Mesothelial cell of epicardium (in vitro differentiated cells): ENCODE measurements at places on chromosomes 6 and 20.

DNA sequence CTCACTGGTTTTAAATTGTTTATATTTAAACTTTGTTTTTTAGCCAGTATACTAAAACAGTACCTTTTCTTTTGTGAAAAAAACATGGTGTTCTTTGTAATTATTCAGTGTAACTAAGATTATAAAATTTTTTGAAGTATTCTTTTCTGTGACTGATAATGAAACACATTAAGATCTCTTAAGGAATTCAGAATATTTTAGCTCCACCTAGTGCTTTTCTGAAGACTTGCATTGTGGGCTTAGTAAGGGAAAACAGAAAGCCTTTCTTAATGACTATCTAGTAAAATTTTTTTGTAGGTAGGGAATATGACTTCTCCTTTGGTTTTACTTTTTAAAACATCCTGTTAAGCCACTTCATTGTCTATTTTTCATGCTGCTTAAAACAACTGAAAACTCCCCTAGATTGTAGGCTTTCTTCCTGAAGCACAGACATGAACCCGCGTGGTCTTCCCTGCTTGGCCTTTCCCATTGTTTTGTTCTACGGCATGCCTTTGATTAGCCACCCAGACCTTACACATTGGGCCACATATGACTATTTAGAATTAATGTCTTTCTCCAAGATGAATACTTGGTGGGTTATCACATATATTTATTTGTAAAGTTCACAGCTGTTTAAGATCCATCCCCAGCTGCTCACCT lies 72.1 kb downstream of the AFDN start:
- DNase-seq = no peak

- DNase-seq = no peak
These were observed 170.9 kb downstream of the PHF3 start for GRCh38 chr6:63806573-63806913.

GRCh38 chr6:116389357-116389756 lies 18.6 kb downstream of the DSE start:
- DNase-seq = no peak

DNA sequence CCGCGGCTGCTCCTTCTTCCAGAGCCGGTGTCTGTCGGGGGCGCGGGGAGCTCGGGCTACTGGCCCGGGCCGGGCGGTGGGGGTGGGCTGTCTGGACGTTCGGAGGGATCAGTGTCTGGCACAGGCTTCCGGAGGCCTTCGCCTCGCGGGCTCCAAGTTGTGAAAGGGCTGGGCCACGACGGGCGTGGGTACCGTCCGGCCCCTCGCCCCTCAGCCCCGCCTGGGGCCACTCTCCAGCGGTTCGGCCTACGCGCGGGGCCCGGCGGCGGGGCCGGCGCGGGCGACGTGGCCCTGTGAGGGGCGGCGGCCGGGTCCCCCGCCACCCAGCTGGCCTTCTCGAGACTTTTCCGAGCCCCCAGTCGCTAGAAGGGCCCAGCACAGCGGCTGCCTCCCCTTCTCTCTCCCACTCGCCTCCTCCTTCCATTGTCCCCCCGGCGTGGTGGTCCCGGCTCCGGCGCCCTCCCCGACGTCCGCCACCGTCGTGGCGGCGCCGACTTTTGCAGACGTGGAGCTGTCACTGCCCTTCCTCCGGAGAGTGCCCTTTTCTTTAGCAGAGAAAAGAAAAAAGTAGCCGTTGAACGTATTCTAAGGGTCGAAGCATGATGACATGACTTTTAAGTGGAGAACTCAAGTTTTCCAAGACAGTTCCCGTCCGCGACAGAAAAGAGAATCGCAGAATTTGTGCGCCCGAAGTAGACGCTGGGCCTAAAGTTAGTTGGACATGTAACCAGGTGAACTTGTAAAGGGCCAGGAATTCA lies 571 bp downstream of the ITCH start:
- no peak for DNase-seq

GRCh38 chr6:80886475-80886874 lies 780.0 kb downstream of the BCKDHB start:
- DNase-seq = no peak

GRCh38 chr20:60883496-60883895 lies 368.6 kb upstream of the CDH4 start:
- DNase-seq = no peak

GRCh38 chr20:32466739-32467505 lies 108.8 kb downstream of the ASXL1 start:
- no peak for DNase-seq

- DNase-seq = no peak
These were observed 18.5 kb upstream of the TUBB2A start for GRCh38 chr6:3175715-3176402.

DNA sequence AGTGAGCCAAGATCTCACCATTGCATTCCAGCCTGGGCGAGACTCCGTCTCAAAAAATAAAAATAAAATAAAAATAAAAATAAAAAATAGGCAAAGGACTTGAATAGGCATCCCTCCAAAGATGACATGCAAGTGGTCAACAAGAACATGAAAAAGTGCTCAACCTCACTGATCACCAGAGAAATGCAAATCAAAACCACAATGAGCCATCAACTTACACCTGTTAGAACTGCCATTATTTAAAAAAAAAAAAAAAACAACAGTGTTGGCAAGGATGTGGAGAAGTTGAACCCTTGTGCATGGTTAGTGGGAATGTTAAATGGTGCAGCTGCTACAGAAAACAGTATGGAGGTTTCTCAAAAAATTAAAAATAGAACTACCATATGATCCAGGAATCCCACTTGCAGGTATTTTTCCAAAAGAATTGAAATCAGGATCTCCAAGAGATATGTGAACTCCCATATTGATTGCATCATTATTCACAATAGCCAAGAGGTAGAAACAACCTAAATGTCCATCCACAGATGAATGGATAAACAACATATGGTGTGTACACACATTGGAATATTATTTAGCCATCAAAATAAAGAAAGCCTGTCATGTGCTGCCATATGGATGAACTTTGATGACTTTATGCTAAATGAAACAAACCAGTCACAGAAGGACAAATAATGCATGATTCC lies 2.8 kb downstream of the C20orf203 start:
- no peak for DNase-seq

GRCh38 chr20:51487565-51488268 lies 54.8 kb downstream of the NFATC2 start:
- no peak for DNase-seq

- DNase-seq = no peak
These were observed 192.8 kb downstream of the LY86 start for GRCh38 chr6:6781172-6781872.

- DNase-seq = no peak
These were observed 79.5 kb downstream of the ATP9A start for GRCh38 chr20:51688600-51689244.

GRCh38 chr6:141607956-141608355 lies 524.8 kb upstream of the GJE1 start:
- DNase-seq = no peak

DNA sequence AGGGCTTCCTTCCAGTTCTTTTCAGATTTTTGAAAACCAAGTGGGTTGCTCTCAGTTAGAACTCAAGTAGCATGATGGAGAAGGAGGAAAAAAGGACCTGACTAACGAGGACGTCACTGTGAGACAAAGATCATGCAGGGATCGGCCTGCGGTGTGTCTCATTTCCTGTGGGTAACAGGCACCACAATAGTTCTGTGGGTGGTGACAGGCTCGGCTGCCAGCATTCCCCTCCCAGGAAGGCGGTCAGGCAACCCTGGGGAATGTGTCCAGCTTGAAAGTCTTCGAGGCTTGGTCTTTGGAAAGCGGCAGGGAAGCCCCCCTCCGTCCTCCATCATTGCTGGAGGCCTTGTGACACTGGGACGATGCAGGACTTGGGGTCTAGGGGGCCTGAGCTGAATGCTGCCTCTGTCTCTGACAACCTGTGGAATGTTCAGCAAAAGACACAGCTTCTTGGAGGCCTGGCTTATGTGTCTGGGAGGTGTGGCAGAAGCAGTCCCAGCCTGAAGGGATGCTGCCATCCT lies 121.0 kb downstream of the BCAS1 start:
- DNase-seq = no peak

DNA sequence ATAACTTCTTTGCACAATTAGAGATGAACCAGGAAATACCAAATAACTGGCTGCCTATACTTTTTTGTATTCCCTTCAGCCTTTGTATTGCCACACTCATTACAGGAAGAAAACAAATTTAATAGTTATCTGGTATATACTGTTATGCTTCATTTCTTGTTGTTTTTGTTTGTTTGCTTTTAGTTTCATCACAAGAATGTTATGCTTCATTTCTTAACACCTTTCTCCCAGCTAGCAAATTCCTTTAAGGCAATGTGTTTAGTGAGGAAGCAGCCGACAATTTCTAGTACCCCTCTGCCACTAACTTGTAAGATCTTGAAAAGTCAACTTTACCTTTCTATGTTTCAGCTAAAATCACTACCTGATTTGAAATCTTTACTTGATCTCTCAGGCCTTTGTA lies 1.4 kb downstream of the NCOA6 start:
- no peak for DNase-seq

GRCh38 chr6:13402711-13403110 lies 74.4 kb upstream of the TBC1D7 start:
- DNase-seq = no peak

DNA sequence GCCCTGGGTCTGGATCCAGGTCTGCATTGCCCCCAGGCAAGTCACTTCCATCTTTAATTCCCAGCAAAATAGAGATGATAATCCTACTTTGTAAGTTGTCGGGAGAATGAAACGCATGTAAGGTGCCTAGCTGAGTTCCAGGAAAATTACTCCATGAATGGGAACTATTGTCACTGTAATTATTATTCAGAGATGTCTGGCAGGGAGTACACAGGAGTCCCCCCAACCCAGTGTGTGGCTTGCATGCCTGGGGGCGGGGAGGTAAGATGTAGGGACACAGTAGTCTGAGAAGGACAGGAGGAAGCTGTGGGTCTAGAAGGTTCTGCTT lies 85.4 kb downstream of the CD40 start:
- no peak for DNase-seq

DNA sequence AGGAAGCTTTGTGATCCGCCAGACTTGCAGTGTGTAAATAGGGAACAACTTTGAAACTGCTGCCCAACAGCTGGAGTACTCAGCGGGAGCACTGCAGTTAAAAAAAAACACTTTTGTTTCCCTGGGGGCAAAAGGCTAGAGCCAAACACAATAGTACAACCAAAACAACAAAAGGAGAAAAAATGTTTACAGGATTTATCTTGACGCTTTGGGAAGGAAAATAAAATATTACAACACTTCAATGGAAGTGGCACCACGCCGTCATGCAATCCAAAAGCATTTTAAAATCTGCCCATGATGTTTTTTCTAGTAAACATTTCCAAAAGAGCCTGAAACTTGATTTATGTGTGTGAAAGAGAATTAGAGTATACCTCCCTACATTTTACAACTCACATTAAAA lies 26.0 kb downstream of the PTPRK start:
- no peak for DNase-seq

- DNase-seq = no peak
These were observed 672.2 kb downstream of the EPM2A start for GRCh38 chr6:145063091-145063490.

- no peak for DNase-seq
These were observed 466.2 kb downstream of the TFAP2A start for GRCh38 chr6:9948678-9949077.

GRCh38 chr20:10558635-10559187 lies 115.1 kb downstream of the JAG1 start:
- DNase-seq = no peak

DNA sequence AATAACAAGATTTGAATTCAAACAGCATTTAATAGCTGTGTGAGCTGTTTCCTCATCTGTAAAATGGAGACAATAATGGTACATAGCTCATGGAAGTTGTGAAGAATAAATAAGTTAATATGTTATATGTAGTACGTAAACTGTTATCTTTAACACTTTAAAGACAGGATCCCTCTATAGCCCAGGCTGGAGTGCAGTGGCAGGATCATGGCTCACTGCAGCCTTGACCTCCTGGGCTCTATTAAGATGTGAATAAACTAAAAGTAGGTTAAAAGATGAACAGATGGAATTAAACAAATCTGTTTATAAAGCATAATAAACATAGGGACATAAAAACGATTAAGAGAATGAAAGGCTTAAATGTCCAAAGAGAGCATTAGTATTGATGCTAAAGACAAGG lies 3.0 kb downstream of the AMD1 start:
- no peak for DNase-seq

DNA sequence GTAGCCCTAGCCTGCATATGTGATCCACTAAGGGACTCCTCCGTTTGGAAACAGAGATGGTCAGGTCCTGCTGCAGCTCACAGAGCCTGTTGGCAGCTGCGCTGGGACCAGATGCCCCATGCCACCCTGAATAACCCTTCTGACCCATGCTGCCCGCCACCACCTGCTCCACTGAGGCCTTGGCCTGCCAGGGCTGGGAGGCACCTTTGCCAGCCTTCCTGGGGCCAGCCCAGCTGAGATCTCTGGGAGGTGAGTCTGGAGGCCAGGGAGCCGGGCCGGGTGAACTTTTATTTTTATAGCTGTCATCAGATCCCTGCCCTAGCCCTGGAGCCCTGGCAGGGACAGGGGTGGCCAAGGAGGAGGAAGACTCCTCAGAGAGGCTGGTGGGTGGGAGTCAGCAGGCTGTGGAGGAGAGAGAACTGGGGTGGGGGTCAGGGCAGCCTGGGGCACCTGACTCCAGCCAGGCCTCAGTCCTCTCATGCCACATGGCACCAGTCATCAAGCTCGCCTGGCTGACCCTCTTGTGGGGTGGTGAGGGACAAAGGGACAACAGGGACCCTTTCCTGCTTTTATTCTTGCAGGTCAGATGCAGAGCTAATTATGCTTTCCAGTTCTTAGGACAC lies 10.0 kb downstream of the CEBPB start:
- DNase-seq = no peak

GRCh38 chr6:53171605-53172467 lies 23.2 kb upstream of the GCM1 start:
- peak; percentile 97 for DNase-seq

GRCh38 chr6:5471637-5472398 lies 210.5 kb downstream of the FARS2 start:
- no peak for DNase-seq

DNA sequence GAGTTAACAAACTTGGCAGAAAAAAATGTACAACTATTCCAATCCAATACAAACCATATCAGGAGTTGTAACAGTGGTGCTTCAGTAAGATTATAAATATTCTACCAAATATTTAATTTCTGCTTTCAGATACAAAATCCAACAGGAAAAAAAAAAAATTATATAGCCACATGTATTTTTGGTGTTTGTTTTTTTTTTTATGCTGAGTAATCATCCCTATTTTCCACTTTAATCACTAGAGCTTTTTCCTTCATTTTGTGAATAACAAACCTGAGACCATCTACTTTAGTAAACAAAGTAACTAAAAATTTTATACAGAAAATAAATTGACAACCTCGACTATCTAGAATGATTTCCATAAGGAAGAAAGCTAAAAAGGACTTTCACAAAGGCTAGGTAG lies 36.2 kb downstream of the MMS22L start:
- no peak for DNase-seq

DNA sequence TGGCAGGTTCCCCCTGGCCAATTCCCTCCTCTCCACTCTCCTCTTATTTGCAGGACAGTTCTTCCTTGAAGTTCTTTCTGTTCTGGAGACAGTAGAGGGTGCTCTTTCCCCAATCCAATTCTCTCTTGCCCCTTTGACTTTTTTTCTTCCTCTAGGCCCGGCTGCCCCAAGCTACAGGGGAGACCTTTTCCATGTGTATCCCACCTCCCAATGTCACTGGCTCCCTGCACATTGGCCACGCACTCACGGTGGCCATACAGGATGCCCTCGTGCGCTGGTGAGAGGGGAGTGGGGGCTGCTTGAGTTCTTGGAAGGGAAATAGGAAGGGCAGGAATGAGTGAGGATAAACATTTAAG lies 1.5 kb downstream of the VARS2 start:
- DNase-seq = no peak

GRCh38 chr6:114144887-114145851 lies 174.2 kb upstream of the HDAC2 start:
- no peak for DNase-seq

GRCh38 chr6:16972535-16972934 lies 129.3 kb upstream of the STMND1 start:
- no peak for DNase-seq
